ENCODE measurements at places on chromosomes 1 and 21.

- H3K4me1 ChIP-seq: no peaks in the 10 kb centered on the region
- no peak overlapping the region for H3K27ac ChIP-seq
- peaks cover 30% of the 10 kb centered on the region for H3K36me3 ChIP-seq
- DNase-seq: no peak
- H3K27me3 ChIP-seq: no peaks in the 10 kb centered on the region
- no peak overlapping the region for H3K4me3 ChIP-seq
Observed at GRCh38 chr1:155479205-155479604, 83.4 kb downstream of the ASH1L start.

DNA sequence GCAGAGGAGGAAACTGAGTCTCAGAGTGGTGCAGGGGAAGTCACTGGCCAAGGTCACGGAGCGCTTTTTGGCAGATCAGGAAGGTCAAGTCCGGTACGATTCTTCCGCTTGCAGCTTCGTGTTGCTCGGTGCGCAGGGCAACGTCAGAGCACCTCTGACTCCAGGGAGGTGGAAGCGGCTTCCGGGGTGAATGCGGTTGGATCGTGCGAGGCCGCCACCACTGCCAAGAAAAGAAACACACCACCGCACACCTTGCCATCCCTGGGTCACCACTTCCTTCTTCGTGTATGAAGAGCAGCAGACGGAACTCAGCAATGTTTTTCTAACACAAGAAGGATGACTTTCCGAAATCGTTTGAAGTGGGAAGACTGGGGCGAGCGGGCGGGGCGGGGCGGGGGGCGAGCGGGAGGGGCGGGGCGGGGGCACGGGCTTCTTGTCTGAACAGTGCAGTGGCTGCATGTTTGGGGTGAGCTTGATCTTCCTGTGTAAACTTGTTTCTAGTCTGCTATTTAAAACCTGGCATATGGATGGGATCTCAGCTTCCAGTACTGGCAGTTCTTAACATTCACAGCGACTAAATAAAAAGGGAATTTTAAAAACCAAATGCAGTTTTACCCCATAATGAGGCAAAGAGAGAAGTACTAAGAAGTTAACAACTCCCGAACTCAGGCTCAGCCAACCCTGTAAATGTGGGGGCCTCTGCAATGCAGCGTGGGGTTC, 300.0 kb downstream of the RRAGC start:
- no peaks in the 10 kb centered on the region for H3K4me1 ChIP-seq
- no peak overlapping the region for H3K27ac ChIP-seq
- peak; percentile 67 for DNase-seq
- H3K4me3 ChIP-seq: peak overlapping the region; percentile 41
- no peaks in the 10 kb centered on the region for H3K27me3 ChIP-seq

GRCh38 chr1:37677143-37677439, 15.2 kb upstream of the CDCA8 start:
- no peaks in the 10 kb centered on the region for H3K36me3 ChIP-seq
- H3K27me3 ChIP-seq: no peaks in the 10 kb centered on the region
- H3K27ac ChIP-seq: no peak overlapping the region
- H3K4me1 ChIP-seq: no peaks in the 10 kb centered on the region
- H3K4me3 ChIP-seq: no peak overlapping the region
- DNase-seq: no peak

DNA sequence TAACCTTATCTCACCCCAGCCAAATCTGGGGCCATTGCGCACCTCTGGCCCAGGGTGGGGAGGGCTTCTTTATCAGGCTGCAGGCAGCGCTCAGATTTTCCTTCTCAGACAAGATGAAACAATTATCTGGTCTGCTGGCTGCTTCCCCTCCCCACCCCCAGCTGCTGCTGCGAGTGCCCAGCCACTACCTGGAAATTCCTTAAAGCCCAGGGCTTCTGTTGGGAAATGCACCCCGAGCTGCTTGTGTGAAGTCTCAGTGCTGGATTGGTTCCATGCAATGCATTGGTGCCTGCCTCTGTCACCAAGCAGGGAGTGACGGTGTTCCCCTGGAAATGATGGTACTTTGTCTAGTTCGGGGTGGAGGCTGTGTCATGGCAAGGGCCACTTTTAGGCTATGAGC, 18.5 kb upstream of the ACTL8 start:
- H3K4me3 ChIP-seq: no peak overlapping the region
- H3K27me3 ChIP-seq: no peaks in the 10 kb centered on the region
- no peaks in the 10 kb centered on the region for H3K4me1 ChIP-seq
- no peaks in the 10 kb centered on the region for H3K36me3 ChIP-seq

GRCh38 chr1:232471250-232471649, 158.7 kb downstream of the SIPA1L2 start:
- DNase-seq: no peak
- H3K27ac ChIP-seq: no peak overlapping the region
- H3K36me3 ChIP-seq: no peaks in the 10 kb centered on the region
- no peak overlapping the region for H3K4me3 ChIP-seq

GRCh38 chr1:21037091-21037490, 139.6 kb downstream of the EIF4G3 start:
- H3K4me3 ChIP-seq: no peak overlapping the region
- H3K36me3 ChIP-seq: no peaks in the 10 kb centered on the region
- H3K4me1 ChIP-seq: peaks cover 13% of the 10 kb centered on the region
- DNase-seq: no peak

DNA sequence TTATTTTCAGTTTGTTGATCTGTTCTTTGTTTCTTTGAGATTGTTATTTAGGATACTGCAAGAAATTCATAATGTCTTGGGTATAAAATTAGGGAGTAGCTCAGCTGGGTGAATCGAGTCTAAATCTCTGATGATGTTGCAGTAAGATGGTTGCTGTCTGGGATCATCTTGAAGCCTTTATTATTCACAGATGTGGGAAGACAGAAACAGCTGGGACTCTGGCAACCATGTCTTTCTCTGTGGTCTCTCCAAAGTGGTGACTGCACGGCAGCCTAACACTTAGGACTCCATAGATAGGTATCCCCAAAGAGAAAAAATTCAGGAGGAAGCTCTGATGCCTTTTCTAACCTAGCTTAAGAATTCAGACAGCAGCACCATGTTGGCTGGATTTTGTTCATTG, 52.7 kb downstream of the RAP1A start:
- DNase-seq: no peak
- no peaks in the 10 kb centered on the region for H3K27me3 ChIP-seq
- no peak overlapping the region for H3K27ac ChIP-seq
- H3K36me3 ChIP-seq: peaks cover 7% of the 10 kb centered on the region

GRCh38 chr21:44413566-44414290, 41.6 kb upstream of the LRRC3 start:
- H3K4me3 ChIP-seq: no peak overlapping the region
- no peaks in the 10 kb centered on the region for H3K27me3 ChIP-seq
- no peaks in the 10 kb centered on the region for H3K36me3 ChIP-seq
- DNase-seq: no peak
- no peak overlapping the region for H3K27ac ChIP-seq

GRCh38 chr1:26127235-26128163, 15.9 kb downstream of the PDIK1L start:
- no peak overlapping the region for H3K27ac ChIP-seq
- no peak overlapping the region for H3K4me3 ChIP-seq
- no peaks in the 10 kb centered on the region for H3K27me3 ChIP-seq
- no peak for DNase-seq
- H3K4me1 ChIP-seq: no peaks in the 10 kb centered on the region
- H3K36me3 ChIP-seq: no peaks in the 10 kb centered on the region

DNA sequence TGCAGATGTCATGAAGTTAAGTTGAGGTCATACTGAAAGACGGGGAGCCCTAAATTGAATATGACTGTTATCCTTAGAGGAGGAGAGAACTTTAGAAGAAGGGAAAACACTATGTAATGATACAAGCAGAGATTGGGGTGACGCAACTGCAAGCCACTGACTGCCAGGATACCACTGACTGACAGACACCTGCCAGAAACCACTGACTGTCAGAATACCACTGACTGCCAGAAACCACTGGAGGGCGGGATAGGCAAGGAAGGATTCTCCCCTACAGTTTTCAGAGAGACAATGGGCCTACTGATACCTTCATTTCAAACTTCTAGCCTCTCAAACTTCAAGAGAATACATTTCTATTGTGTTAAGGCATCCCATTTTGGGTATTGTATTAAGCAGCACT, 388.7 kb downstream of the USH2A start:
- no peak for DNase-seq
- no peaks in the 10 kb centered on the region for H3K36me3 ChIP-seq
- no peaks in the 10 kb centered on the region for H3K27me3 ChIP-seq
- H3K27ac ChIP-seq: no peak overlapping the region

Data from ascending aorta (tissue), 2 donors.